ENCODE measurements at places on chromosomes 2 and 18. TPM values are rescaled to one million over a fixed set of nuclear protein-coding genes. Genes with fewer than 3 reads are reported as not detected.

The HSPD1 gene
- 1,206 TPM for total RNA-seq

The RND3 gene
- total RNA-seq: not detected

The RGPD5 gene
- 38.1 TPM for total RNA-seq

The DBI gene
- 169 TPM for total RNA-seq

The NLRC4 gene
- total RNA-seq: not detected

The C2orf78 gene
- not detected for total RNA-seq

The TEX261 gene
- total RNA-seq: 90.2 TPM

The POTEI gene
- total RNA-seq: not detected

All from activated CD8-positive, alpha-beta memory T cell treated with anti-CD3 and anti-CD28 coated beads for 36 hours (primary cell).